ENCODE measurements at places on chromosomes 3 and 15. TPM values are rescaled to one million over a fixed set of nuclear protein-coding genes. Genes with fewer than 3 reads are reported as not detected.
A peak's percentile ranks its signal among the peaks of the same experiment; 100 is the strongest.

GRCh38 chr3:195908694-195909581 is 587 bp upstream of the TNK2 start:
- peak; percentile 63 for DNase-seq

- DNase-seq = no peak
Observed at GRCh38 chr3:167829071-167829470, 93.5 kb downstream of the SERPINI1 start.

- DNase-seq = no peak
Observed at GRCh38 chr3:50534681-50535330, 31.4 kb upstream of the CACNA2D2 start.

GRCh38 chr15:90708516-90708915 is 8.6 kb upstream of the BLM start:
- DNase-seq = no peak

- no peak for DNase-seq
Observed at GRCh38 chr3:25438791-25439555, 10.9 kb downstream of the RARB start.

- peak; percentile 46 for DNase-seq
Observed at GRCh38 chr3:140715035-140715434, 37.2 kb downstream of the TRIM42 start.

DNA sequence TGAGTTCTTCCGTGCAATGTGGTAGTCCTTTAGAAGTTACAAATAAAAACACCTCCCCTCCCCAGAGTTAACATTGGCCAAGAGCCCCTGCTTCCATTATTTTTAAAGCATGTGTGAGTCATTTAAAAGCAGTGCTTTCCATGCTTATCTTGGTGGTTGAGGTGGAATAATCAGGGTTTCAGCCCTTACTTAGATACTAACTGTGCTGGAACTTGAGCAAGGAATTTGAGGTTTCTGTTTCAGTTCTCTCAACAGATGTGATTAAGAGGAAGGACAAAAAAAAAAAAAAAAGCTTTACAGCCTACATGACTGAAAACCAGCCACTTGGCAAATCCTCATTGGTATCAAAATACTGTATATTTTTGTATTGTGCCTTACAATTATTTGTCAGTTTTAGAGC is 64.5 kb downstream of the CGNL1 start:
- peak; percentile 65 for DNase-seq

GRCh38 chr3:44772099-44772442 is 10.5 kb downstream of the KIF15 start:
- no peak for DNase-seq

- DNase-seq = no peak
Observed at GRCh38 chr3:124510290-124510689, 220.0 kb upstream of the UMPS start.

GRCh38 chr3:195255176-195255500 is 15.8 kb downstream of the XXYLT1 start:
- DNase-seq = no peak

DNA sequence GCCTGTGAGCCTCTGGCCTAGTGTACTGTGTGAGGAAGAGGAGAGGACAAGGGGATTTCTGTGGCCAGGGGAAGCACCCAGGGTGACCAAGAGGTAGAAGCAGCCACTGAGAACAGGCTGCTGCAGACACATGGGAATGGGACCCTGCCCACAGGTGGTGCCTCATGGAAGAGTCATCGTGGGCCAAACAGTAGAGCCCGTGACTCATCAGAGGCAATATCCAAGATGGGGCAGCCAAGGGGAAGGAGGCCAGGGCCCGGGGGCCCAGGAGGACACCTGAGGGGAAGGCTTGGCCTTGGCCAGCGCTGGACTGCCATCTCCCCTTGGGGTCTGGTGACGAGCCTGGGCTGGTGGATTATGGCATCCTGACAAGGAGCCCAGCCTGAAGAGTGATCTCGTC is 275.0 kb upstream of the LYSMD4 start:
- no peak for DNase-seq

- no peak for DNase-seq
Observed at GRCh38 chr15:87268675-87269074, 987.9 kb downstream of the NTRK3 start.

DNA sequence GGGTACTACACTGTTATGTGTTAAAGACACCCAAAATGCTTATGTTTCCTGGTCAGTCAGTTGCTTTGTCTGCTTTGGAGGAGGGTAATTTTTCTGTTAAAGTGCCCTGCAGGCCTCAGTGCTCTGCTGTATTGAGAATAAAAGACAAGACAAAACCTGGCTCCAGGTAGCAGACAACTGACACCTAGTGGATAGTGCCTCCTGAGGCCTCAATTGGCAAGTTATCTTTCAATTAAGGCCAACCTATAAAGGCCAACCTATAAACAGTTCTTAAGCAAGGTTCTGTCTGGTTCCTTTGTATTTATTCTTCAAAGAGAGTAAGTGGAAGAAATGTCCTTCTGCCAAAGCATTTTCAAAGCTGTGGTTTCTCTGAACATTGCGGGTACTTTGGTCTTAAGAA is 773.8 kb downstream of the MECOM start:
- DNase-seq = no peak

DNA sequence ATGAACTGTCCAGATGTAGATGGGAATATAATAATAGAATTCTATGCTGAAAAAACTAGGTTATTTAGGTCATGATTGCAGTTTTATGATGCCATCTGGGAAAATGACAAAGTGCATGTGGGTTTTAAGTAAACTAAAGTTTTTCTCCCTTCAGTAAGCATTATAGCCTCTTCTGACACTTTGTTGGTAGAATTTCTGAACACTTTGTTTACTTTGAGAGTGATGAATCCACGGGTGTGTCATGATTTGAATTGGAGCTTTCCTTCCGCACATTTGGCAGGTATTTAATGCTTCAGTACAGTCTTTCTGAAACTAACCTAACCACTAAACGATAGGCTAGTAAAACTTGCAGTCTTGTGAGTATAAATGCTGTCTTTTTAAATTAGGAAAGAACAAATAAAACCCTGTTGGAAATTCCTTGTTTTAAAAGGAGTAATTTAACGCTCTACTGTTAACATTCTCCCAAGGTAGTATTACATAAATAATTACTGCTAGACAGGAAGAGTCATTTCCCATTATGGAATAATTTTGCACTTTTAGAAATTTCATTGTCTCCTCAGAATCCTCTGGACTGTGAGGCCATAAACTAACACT is 7.0 kb downstream of the FILIP1L start:
- DNase-seq = no peak

GRCh38 chr15:73518180-73518862 is 75.4 kb downstream of the REC114 start:
- DNase-seq = no peak

DNA sequence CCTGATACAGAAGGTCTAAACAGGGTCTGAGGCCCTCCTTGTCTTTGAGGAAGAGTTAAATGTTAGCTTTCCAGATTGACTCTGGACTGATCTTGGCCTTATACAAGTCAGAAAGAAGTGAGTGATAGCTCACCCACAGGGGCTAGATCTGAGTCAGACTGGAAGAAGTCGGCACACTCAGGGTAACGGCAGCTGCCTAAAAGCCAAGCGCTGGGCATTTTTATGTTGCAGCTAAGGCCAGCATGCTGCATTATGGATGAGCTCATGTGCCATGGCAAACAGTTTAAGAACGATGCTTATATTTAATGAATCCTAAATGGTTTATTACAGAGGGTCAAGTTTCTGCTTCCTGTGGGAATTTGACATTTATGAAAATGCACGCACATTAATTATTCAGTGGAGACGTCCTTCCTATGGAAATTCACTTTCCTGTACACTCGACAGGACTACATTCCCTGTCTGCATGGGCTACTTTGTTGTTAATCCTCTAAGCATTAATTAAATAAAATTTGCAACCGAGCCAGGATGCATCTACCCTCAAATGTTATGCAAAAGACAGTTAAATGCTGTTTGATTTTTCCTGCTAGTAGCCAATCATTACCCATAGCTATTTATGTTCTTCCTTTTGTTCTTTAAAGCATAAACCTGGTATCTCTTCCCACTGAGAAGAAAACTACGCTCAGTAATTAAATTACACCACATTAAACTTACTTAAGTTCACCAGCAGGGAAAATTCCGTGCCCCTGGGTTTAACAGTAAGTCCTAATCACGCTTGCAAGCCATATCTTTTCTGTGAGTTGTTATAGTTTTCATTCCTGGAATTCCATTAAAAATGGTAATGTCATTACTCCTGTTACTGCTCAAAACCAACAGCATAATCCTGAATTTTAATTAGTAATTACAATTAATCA is 762.7 kb upstream of the CFAP20DC start:
- DNase-seq = no peak

- no peak for DNase-seq
Observed at GRCh38 chr15:89384176-89384604, 49.6 kb upstream of the POLG start.

- DNase-seq = no peak
Observed at GRCh38 chr3:102481050-102481449, 46.2 kb downstream of the ZPLD1 start.

GRCh38 chr3:140586311-140586710 is 91.6 kb upstream of the TRIM42 start:
- no peak for DNase-seq

- no peak for DNase-seq
Observed at GRCh38 chr3:58557491-58557890, 19.7 kb downstream of the FAM107A start.

- DNase-seq = no peak
Observed at GRCh38 chr15:61794881-61795280, 265.4 kb downstream of the VPS13C start.

GRCh38 chr15:95940431-95940985 is 390.0 kb upstream of the NR2F2 start:
- DNase-seq = no peak

The RLBP1 gene
- total RNA-seq = not detected

The MED12L gene
- 2.7 TPM for total RNA-seq

The BFSP2 gene
- not detected for total RNA-seq

The SLC22A13 gene
- 0.77 TPM for total RNA-seq

The KLF15 gene
- total RNA-seq = 16.7 TPM

The STARD9 gene
- 1.8 TPM for total RNA-seq

The TLE3 gene
- total RNA-seq = 18.0 TPM

The DLL4 gene
- total RNA-seq = 2.3 TPM

The WDR76 gene
- total RNA-seq = 4.7 TPM

The ZDHHC23 gene
- total RNA-seq = 8.5 TPM

The DPPA4 gene
- total RNA-seq = 11.4 TPM

The TGM5 gene
- total RNA-seq = not detected
